ENCODE measurements at places on chromosomes 1 and 21.
A peak's percentile ranks its signal among the peaks of the same experiment; 100 is the strongest.

DNA sequence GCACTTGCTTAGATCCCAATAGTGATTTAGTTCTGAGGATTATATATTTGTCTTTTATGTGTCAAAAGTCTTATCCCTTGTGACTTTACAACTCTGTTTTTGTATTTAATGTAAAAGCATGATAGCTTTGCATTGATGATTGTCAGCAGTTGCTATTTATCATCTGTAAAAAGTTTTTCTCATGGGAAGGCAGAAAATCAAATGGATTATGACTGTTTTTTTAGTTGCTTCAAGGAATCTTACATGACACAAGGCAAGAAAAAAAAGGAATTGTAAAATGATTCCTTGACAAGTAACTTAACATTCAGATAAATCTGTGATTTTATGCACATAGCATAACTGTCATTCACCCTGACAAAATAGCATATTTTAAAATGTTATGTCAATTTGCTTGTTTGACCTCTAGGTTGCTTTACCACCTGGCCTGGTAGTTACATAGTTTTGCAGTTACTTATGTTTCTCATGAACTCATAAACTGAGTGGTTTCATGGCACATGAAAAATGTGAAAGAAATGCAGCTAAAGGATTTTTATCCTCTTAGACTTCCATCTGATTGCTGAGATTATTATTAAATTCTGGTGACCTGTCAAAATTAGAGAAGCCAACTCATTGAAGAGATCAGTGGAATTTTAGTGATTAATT is 622.6 kb downstream of the ADGRL2 start:
- no peak for ATAC-seq

DNA sequence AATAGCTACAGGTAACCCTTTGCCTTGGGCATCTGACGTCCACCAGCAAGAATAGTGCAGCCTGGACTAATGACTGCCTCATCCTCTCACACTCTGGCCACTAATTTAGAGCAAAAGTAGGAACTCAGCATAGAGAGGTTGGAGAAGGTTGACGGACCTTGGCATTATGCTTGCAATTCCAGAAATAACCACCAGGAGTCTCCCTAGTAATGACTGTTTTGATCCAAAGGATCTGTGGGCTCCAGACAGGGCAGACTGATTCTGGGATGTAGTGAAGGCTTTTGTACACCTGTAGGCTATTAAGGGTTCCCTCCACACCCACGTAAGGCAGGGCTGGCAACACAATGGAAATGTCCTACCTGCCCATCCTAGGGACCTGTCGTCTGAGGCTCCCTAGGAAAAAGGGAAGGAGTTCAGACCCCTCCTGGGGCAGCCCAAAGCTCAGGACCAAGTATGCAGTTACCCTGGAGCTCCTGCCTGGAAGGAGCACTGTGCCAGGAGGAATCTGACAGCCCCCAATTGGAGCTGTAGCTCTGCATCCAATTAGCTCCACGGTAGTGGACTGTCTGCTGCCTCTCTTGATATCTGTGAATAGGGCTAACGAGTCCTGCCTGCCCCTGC is 91.0 kb upstream of the TMEM51 start:
- no peak for ATAC-seq

DNA sequence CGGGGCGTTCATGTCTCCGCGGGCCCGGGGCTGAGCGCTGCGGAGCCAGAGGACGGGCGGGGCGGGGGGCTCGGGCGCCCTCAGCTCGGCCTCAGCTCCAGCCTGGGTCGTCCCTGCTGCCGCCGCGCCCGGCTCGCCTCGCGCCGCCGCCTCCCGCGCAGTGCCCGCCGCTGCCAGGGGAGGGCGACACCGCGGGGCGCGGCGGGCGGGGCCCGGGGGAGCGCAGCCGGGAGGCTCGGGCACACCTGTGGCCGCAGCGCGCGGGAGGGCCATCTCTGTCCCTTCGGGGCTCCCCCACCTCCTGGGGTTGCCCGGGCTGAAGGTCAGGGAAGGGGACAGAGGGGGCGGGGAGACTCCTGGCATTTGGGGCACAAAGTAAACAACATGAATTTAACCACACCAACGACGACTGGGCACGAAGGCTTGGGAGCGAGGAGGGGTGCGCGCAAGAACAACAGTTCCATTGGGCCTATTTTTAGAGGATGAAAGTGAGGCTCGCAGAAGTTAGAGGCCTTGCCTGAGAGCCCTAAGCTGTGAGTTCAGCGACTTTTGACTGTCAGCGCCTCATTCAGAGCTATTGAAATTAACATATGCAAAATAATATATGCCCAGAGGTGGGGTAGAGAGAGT is at the start of gene FAM131C:
Gene FAM131C, minus strand, starts transcription at position 162 of the 630 bp plus-strand sequence. CDS start 209 bp downstream, outside the sequence.
- peak; percentile 21 for ATAC-seq

GRCh38 chr1:6171548-6172124 is 8.5 kb downstream of the CHD5 start:
- ATAC-seq = no peak

- no peak for ATAC-seq
Observed at GRCh38 chr1:36365381-36365780, 20.3 kb downstream of the STK40 start.

DNA sequence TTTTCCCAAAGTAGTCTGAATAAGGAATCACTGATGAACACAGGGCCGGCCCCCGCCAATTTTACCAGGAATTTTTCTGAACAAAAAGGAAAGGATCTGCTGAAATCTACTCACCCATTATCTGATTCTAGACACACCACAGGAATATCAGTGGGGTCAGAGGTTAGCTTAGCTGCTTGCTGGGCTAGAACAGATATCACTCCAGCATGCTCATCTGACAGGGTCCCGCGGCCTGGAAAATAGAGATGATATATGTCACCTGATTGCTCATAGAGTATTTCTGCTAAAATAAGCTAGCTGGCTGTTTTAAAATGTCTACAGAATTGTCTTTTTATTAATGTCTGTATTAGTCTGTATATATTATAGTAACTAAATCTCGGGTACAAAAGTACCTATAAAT is 3.7 kb downstream of the LAMTOR5 start:
- ATAC-seq = no peak

DNA sequence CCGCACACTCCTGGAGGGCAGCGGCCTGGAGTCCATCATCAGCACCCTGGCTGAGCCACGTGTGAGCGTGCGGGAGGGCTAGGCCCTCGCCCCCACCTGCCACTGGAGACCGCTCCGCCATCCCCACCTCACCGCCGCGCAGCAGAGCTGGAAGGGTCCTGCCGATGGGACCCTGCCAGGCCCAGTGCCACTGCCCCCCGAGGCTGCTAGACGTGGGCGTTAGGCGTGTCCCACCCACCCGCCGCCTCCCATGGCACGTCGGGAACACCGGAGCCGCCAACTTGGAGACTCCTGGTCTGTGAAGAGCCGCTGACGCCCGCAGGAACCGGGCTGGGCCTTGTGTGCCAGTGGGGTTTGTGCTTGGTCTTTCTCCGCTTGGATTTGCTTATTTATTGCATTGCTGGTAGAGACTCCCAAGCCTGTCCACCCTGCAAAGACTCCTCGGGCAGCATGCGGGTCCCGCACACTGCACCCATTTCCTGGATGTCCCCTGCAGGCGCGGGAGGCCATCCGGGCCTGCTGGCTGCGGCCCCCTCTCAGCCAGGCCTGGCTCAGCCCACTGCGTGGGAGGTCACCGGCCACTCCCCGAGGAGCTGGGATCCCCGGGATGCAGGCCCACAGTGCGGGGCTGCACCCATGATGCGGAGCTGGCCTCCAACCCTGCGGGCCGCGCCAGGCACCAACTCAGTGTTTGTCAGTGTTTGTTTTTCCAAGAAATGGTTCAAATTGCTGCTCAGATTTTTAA is 6.0 kb downstream of the LY9 start:
- no peak for ATAC-seq

DNA sequence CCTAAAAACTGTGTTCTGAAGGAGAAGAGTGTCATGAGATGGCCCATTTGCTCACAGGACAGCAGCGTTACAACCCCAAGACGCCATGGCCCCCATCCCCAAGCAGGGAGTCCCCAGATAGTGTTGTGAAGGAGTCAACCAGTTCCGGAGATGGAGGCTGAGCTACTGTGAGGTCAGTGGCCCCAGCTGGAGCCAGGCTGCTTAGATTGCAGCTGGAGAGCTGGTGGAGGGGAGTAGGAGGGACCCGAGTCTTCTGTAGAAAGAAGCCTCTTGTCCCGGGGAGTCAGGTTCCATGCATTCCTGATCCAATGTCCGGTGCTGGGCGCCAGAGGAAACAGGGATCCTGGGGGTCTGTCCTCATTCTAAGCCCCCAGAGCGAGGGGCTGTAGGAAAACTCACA is 93.5 kb upstream of the SIM2 start:
- ATAC-seq = no peak

DNA sequence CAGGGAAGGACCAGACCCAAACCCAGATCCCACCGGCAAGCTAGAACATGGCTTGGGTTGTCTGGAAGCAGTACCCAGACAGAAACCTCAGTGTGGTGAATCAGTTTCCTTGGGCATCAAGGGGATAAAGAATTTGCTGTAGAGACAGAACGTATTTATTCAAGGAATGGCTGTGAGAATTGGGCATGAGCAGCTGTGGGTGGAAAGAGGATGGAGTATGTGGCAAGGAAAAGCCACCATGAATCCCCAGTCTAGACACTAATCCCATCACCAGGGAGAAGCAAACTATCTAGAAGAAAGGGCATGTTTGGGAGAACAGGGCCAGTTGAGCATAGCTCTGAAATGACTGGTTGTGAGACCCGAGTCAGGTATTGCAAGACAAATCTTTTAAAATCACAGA is 109.2 kb downstream of the TOMM20 start:
- ATAC-seq = no peak

DNA sequence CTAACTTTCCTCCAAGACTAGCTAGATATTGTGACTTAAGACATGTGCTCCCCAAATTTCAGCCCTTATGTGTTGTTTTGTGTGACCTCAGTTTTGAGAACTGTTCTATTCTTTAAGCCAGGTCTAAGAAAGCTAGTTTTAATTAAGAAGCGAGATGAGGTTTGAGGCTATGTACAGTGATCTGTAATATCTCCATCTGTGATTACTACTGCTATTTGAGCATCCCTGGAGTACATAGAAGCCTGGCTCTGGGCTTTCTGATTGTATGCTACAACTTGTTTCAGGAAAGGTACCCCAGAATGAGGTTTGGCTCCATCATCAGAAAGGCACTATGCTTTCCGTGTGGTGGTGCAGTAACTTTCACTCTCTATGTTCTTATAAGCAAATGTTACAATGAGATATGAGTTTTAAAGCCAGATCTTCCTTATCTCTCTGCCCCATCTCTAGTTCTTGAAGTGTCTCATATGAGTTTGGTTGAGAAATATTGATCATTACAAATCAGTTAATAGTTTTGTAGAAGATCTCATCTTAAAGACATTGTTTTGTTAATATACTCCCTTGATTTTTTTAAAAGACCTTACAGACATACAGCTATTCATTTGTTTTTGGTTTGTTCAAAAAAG is 605 bp downstream of the RGS4 start:
- no peak for ATAC-seq

DNA sequence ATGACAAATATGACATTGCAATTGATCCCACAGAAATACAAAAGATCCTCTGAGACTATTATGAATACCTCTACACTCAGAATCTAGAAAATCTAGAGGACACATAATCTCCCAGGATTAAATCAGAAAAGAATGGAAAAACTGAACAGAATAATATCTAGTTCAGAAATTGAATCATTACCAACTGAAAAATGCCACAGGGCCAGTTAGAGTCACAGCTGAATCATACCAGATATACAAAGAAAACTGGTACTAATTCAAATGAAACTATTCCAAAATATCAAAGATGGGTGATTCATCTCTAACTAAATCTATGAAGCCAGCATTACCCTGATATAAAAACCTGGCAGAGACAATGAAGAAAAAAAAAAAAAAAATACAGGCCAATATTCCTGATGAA is 149.3 kb downstream of the BRINP3 start:
- peak; percentile 47 for ATAC-seq

- ATAC-seq = no peak
Observed at GRCh38 chr1:43936431-43937151, 3.0 kb downstream of the ARTN start.

- no peak for ATAC-seq
Observed at GRCh38 chr1:198359024-198359653, 181.3 kb downstream of the ATP6V1G3 start.

DNA sequence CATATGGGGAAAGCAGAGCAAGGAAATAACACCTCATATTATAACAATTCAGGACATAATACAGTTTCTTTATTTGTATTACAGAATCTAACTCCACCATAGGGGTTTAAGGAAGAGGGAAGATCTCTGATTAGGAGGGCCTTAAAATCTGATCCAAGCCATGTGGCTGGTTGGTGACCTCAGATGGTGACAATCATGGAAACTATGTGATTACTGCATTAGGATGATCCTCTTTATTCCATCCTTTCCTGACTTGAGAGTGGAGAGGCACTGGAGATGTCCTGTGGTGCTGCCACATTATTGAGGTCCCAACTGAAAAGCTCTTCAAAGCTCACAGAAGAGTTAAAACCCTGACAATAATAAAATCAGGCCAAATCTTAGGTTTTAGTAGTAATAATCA is 168.1 kb upstream of the BEND5 start:
- ATAC-seq = no peak

DNA sequence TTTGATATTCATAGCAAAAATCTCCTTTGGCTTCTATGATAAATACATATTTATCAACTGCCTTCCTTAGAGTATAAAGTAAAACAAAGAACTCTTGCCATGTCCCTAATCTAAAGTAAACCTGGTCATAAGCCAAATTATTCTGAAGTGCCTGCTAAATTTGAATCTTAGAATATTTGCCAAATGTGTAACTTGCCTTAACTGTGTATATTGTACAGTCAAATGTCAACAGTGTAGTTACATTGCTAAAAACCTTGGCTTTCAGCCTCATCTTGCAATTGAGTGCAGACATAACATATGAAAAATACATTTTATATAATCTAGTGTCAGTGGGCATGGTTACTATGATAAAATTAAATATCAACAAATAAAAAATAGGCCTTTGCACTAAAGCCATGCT is 583.4 kb upstream of the ADAMTS5 start:
- ATAC-seq = no peak

DNA sequence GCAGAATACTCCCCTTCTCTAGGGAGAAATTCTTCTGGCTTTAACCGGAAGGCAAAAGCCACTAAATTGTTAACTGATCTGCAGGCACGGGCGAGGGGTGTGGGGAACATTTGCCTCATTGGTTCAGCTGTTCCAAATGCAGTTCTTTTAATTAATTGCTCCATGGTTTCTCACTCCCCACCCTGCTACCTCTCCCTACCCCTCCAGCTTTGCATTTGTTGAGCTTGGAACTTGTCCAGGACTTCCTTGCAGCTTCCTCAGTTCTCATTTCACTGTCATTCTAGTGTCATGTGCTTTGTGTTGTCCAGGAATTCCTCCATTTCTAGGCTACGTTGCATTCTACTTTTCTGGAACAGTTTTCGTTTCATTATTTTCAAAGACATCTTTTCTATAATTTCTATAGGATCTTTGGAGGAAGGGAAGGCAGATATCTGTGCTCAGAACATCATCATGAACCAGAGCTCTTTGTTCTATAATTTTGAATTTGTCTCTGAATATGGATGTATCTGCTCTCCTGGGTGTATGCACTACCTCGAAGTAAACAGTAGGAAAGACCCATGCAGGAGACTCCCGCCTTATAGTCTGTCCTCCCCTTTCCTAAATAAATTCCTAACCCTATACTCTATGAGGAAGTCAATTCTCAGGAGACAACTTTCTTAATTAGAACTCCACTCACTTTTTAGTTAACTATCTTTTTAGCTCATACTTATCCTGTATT is 132.4 kb upstream of the LMO4 start:
- no peak for ATAC-seq
